Left ventricle myocardium inferior (tissue), 1 donor: ENCODE measurements at places on chromosomes 3 and 15.

DNA sequence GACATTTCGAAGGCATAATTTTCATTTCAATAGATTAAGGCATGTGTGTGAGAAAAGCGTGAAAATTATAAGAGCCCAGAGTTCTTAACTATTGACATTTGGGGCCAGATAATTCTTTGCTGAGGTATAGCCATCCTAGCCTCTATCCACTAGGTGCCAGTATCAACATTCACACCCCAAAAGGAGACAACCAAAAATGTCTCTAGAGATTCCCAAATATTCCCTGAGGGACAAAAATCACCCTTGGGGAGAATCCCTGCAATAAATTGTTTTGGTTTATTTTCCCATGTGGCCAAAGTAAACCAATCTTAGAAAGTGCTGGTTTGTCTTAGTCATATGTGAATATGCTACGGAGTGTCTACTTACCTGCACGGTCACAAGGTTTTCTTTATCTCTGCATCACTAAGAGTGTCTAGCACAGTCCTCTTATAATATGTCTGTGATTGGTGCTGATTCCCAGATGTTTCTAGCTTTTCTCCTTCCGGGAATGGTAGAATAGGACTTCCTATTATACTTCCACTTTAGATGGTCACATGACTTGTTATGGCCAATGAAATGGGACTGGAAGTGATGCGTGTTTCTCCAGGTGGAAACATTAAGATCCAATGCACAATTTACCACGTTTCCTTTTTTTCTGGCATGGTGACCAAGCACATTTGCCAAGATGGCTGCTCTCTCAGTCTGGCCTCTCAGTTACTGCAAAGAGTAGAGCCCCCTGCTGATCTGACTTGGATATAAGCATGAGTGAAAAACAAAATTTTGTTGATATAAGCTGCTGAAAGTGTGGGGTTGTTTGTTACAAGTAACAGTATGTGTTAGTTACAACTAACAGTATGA lies 8.0 kb upstream of the KBTBD8 start:
- peaks cover 7% of the 10 kb centered on the region for H3K27me3 ChIP-seq
- DNase-seq: no peak
- no peaks in the 10 kb centered on the region for H3K4me1 ChIP-seq

- no peaks in the 10 kb centered on the region for H3K36me3 ChIP-seq
- H3K4me3 ChIP-seq: no peak overlapping the region
- H3K4me1 ChIP-seq: no peaks in the 10 kb centered on the region
- no peaks in the 10 kb centered on the region for H3K27me3 ChIP-seq
- no peak for DNase-seq
Measured at GRCh38 chr3:39267631-39268548, 11.9 kb downstream of the CX3CR1 start.

GRCh38 chr3:189401196-189401595 lies 229.4 kb downstream of the TPRG1 start:
- no peak overlapping the region for H3K4me3 ChIP-seq
- H3K27ac ChIP-seq: no peak overlapping the region
- H3K4me1 ChIP-seq: no peaks in the 10 kb centered on the region
- H3K36me3 ChIP-seq: no peaks in the 10 kb centered on the region
- H3K27me3 ChIP-seq: no peaks in the 10 kb centered on the region

- no peak overlapping the region for H3K4me3 ChIP-seq
- no peak for DNase-seq
- H3K27ac ChIP-seq: no peak overlapping the region
- H3K27me3 ChIP-seq: peaks cover 3% of the 10 kb centered on the region
- peaks cover 20% of the 10 kb centered on the region for H3K4me1 ChIP-seq
Measured at GRCh38 chr15:81268881-81269601, 54.9 kb downstream of the STARD5 start.

DNA sequence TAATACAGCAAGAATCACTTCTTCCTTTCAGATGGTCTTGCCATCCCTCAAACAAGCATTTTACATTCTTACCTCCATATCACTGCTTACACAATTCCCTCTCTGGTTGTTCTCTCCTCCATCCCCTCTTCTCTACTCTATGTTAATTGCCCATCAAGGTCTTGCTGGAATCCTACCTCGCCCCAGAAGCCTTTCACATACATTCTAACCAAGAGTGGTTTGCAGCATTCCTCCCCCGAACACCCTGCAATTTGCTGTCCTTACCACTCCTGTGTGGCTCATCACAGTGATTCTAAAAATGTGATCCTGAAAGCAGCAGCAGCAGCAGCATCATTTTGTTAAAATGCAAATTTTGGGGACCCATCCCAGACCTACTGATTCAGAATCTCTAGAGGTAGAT lies 30.6 kb downstream of the TNIK start:
- no peak overlapping the region for H3K4me3 ChIP-seq
- no peak for DNase-seq
- peaks cover 30% of the 10 kb centered on the region for H3K4me1 ChIP-seq
- no peaks in the 10 kb centered on the region for H3K27me3 ChIP-seq
- H3K36me3 ChIP-seq: no peaks in the 10 kb centered on the region
